NCI-H524 treated with DMSO at 0.1 percent for 48 hours (cell line): ENCODE measurements at places on chromosomes 6 and 20.
A peak's percentile ranks its signal among the peaks of the same experiment; 100 is the strongest.

DNA sequence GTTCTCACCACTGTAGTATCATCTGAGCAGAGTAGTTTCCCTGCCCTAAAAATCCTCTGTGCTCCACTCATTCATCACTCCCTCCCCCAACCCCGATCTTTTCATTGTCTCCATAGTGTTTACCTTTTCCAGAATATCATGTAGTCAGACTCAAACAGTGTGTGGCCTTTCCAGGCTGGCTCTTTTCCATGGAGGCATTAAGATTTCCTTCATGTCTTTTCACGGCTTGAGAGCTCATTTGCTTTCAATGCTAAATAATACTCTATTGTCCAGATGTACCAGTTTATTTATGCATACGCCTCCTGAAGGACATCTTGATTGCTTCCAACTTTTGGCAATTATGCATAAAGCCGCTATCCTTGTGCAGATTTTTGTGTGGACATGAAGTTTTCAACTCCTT is 235.8 kb downstream of the PHACTR1 start:
- DNase-seq: no peak

DNA sequence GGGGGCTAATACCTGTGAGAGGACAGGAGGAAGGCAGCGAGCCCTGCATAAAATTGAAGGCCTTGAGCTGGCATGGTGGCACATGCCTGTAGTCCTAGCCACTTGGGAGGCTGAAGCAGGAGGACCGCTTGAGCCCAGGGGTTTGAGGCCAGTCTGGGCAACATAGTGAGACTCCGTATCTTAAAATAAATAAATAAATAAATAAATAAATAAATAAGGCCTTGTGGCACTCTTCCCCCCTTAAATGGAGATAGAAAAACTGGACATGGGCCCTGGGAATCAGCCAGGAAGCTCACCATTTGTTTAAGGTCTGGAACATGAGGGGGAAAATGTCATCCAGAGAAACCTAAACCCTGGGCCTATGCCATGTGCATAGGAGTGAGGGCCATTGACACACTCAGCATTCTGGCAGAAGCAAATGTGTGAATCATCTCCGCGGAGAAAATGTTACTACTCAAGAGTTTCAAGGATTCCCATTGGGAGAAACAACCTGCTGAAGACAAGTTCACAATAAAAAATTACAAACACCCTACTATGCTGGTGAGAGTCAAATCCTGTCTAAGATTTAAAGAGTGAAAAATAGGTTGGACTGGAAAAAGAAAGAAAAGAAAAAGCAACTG is 51.9 kb upstream of the UBR2 start:
- no peak for DNase-seq

- DNase-seq: no peak
These were observed 572.5 kb upstream of the JAG1 start for GRCh38 chr20:11246251-11246775.

- no peak for DNase-seq
These were observed 5.9 kb upstream of the TUBB2A start for GRCh38 chr6:3163248-3163594.

GRCh38 chr20:62768551-62769287 is 27.6 kb upstream of the MRGBP start:
- no peak for DNase-seq

DNA sequence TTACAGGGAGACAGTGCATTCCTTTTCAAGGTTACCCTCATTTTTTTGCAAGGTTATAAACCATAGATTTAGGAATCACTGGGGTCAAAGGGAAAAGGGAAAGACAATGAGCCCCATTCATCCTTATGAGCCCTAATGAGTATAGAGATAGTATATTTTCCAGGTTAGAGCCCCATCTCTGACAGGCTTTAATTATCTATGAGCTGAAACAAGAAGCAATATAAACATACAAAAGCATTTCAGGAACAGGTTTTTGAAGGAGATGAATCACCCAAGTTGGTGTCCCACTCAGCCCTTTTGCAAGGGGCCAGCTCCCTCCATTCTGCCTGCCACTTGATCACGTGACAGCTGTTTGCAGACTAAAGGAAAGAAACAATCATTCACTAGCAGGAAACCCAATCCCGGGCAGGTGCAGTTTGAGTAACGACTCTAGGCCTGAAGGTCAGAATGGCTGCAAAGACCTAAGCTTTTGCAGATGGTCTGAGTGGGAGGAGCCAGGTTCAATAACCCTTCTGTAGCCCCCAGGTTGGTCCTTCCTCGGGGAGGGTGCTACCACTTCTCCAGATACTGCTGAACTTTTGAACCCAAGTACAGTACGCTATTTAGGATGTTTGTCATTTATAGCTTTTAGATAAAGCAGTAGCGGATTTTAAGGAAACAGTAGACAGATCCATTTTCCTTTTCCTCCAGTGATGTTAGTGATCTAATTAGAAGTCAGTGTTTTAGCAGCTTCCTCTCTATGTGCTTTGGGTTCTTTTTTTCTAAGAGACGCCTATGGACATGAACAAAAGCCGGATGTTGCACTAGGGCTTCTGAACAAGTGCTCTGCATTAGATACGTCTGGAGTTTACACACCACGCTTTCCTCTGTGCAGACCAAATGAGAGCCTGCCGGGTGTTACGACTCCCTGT is 253.2 kb downstream of the SOX4 start:
- DNase-seq: peak; percentile 73

- DNase-seq: no peak
These were observed 1.3 kb downstream of the AVP start for GRCh38 chr20:3082955-3083952.

GRCh38 chr20:35985806-35986205 is 17.4 kb downstream of the CNBD2 start:
- DNase-seq: no peak

DNA sequence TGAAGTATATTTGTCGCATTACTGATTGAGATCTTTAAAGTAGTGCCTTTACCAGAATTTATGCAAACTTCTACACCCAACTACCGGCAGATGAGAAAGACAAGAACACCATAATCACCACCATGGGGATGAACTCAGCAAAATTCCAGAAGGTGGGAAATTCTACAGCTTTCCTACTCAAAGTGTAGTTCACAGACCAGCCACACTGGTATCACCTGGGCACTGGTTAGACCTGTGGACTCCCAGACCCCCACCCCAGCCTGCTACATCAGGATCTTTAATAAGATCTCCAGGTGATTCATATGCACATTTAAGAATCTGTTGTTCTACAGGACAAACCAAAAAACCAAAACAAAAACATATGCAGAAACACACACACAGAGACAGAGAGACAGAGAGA is 67.9 kb downstream of the POPDC3 start:
- DNase-seq: no peak

DNA sequence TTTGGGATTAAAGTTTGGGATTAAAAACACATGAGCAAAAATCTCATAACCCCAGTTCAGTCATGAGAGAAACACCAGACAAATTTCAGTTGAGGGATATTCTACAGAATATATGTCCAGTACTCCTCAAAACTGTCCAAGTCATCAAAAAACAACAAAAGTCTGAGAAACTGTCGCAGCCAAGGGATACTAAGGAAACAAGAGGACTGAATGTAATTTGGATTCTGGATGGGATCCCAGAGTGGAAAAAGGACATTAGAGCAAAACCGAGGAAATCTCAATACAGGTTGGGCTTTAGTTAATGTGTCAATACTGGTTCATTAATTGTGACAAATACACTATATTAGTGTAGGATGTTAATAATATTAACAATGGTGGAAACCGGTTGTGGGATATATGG is 219.3 kb downstream of the BCKDHB start:
- no peak for DNase-seq

DNA sequence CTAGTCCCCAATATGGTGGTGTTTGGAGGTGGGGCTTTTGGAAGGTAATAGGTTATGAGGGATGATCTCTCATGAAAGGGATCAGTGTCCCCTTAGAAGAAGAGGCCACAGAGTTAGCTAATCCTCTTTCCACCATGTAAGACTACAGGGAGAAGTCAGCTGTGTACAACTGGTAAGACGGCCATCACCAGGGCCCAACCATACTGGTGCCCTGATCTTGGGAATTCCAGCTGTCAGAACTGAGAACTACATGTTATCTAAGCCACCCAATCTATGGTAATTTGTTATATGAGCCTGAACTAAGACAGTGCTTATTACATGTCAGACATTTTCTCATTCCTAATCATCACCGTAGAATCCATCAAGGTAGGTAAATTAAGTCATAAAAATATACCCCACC is 77.7 kb upstream of the ZNF217 start:
- DNase-seq: no peak

GRCh38 chr6:94127716-94128115 is 708.4 kb upstream of the EPHA7 start:
- DNase-seq: no peak

DNA sequence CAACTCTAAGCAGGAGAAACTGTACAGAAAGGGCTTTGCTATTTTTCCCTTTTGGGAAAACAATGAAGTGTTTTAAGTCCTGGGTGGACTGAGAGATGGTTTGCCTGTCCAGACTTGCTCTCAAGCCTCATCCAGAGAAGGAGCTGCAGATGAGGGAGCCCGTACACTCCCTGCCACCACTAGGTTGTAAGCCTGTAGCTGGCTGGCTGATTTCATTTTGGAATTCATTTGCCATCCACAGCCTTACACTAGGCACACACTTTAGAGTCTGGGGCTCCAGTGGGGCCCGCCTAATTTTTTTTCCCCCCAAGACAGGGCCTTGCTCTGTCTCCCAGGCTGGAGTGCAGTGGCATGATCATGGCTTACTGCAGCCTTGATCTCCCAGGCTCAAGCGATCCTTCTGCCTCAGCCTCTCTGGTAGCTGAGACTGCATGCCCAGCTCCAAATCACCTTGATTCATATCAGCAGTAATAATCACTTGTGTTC is 28.4 kb downstream of the POFUT1 start:
- no peak for DNase-seq

DNA sequence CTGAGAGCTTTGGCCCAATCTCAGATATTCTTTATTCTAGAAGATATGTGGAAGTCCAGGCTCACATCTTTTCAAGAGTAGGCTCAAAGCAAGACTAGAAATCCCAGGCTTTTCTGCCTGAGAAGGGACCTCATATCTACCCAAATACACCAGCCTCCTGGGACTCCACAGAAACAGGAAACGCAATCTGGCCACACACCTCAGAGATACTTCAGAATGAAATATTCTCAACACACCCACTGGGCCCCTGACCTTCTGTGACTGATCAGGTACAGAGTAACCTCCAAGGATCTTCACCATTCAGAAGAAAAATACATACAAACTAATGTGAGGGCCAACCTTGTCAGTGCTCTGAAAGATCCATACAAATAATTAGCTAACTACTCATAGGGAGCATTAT is 183.2 kb downstream of the HIVEP2 start:
- no peak for DNase-seq

- DNase-seq: no peak
These were observed 543.0 kb downstream of the GRIK2 start for GRCh38 chr6:101936516-101936915.

DNA sequence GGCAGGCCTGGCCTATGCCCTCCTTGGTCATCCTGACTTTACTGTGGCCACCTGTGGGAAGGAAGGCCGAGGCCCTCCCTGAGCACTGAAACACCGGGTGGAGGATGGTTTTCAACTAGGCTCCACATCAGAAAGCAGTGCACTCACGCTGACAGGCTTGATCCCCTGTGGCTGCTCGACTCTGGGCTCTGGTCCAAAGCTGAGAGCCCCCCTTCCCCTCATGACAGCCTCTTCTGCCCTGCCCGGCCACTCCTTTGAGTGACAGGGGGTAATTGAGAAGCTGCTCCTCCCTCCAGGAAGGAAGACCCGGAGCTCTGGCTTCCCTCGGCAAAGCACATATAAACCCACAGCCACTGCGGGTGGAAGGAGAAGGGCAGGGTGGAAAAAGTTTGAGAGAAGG is 43.6 kb downstream of the MUC22 start:
- no peak for DNase-seq

GRCh38 chr6:81166770-81167169 is 585.7 kb downstream of the TENT5A start:
- no peak for DNase-seq

- no peak for DNase-seq
These were observed 45.7 kb upstream of the IRF4 start for GRCh38 chr6:345747-346385.

GRCh38 chr6:16999491-17000436 is 102.1 kb upstream of the STMND1 start:
- no peak for DNase-seq

- no peak for DNase-seq
These were observed 60.9 kb upstream of the RBM24 start for GRCh38 chr6:17220040-17220910.

- peak; percentile 66 for DNase-seq
These were observed at the start of gene ZSCAN23 for GRCh38 chr6:28443112-28443773. ZSCAN23 (minus strand) TSS chr6:28443491; CDS start chr6:28436266, 7,225 bp downstream.

- DNase-seq: no peak
These were observed 407.5 kb upstream of the PLCB4 start for GRCh38 chr20:8661229-8661952.
